Caki2 (cell line): ENCODE measurements at places on chromosomes 1 and 21.
A peak's percentile ranks its signal among the peaks of the same experiment; 100 is the strongest.

- DNase-seq, result no peak
Observed at GRCh38 chr21:44813727-44814126, 4.1 kb downstream of the SUMO3 start.

DNA sequence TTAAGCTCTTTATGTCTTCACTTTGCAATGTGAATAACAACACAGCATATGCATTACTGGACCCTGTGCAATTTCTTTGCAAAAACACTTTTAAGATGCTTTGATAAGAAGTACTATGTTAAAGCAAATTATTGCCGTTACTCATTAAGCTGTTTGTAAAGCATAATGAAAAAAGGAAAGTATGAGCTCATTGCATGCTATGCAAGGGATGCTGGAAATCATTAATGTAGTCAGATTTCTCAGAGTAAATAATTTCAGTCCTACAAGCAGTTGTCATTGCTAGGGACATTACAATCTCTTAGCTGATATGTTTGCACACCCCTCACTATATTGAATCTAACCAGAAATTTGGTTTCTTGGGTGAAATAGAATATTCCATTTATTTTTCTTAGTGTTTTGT lies 982.5 kb upstream of the ADGRL2 start:
- DNase-seq, result no peak

DNA sequence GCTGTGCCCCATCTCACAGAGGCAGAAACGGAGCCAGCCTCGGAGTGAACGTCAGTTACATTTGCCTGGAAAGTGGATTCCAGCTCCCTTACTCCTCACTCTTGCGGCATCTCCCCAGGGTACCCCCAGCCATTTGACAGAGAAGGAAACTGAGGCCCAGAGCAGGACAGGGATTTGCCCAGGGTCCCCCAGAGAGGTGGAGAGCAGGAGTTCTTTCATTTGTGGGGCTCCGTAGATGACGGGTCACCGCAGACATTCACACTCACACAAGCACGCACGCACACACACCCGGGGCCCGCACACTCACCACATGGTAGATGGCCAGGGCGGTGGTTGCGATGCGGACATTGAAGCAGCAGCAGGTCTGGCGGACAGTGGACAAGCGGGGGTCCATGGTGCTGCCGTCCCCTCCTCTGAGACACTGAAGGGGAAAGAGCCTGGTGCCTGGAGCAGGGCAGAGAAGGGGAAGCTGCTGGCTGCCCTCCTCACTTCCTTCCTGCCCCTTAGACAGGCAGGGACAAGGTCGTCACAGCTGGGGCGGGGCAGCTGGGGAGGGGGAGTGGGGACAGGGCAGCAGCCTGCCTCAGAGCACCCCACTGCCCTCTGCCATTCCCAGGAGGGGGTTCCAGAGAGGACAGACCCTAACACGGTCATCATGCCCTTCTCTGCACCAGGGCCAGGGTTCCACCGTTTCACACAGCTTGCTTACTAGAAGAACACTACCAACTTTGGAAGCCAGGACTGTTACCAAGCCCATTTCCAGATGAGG lies at the start of gene LAPTM5:
Gene LAPTM5, minus strand, starts transcription at position 423 of the 769 bp plus-strand sequence. Its CDS starts 29 bp downstream, at position 394.
- no peak for DNase-seq

GRCh38 chr1:154198756-154199562 lies 7.1 kb upstream of the TPM3 start:
- DNase-seq, result peak; percentile 47

- peak; percentile 26 for DNase-seq
Observed at GRCh38 chr1:44842862-44843655, at the start of gene PTCH2. TSS of gene PTCH2 (minus strand) at chr1:44843253. CDS start at chr1:44842932, 321 bp downstream.

- DNase-seq, result peak; percentile 53
Observed at GRCh38 chr1:224430511-224431113, 4.0 kb downstream of the WDR26 start.

GRCh38 chr1:172287208-172287607 lies 133.3 kb upstream of the C1orf105 start:
- no peak for DNase-seq

GRCh38 chr1:64851664-64852063 lies 106.8 kb downstream of the RAVER2 start:
- DNase-seq, result no peak

DNA sequence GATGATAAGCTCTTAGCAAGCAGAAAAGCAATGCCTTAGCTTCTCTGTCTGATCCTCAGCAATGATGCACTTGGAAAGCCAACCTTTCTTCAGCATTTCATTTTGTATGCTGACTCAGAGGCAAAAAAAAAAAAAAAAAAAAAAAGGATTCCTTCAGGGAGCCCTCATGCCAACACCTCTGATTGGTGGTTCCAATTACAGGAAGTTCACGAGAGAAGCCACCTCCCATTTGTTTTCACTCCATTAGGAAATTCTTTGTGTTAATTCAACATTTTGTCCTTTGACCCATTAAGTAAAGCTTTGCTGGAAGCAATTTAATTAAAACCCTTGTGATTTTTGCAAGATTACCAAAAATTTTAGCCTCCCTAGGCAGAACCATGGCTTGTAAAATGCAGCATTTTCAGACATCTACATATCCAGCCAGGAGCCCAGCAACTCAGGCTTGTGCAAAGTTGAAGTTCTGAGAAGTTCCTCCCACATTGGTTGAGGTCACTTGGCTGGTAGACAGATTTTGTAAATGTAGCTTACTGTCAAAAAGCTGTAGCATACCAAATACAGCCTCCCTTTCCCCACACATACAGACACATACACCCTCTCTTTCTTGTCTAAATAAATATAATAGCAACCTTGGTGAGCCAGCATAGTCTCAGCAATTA lies 27.1 kb upstream of the VTCN1 start:
- peak; percentile 25 for DNase-seq

DNA sequence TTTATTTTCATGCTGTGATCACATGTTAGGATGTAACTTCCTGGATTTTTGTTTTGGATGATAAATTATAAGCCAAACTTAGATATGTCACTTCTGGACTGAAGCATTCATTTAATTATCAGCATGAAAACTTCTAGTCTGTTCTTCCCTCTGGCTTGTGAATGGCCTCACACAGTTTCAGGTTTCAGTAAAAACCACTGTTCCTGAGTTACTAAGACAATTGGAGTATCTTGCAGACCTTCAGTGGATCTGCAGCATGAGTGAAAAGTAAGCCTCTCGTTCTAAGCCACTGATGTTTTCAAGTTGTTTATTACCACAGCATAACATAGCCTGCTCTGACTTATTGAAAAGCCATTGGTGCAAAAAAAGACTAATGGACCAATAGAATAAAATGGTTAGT lies 55.3 kb upstream of the RGS21 start:
- DNase-seq, result no peak

- DNase-seq, result no peak
Observed at GRCh38 chr1:192534666-192535065, 40.9 kb upstream of the RGS1 start.

GRCh38 chr1:114482585-114482984 lies 28.4 kb downstream of the TRIM33 start:
- DNase-seq, result no peak

GRCh38 chr1:153465811-153466636 lies 5.6 kb upstream of the S100A7 start:
- peak; percentile 27 for DNase-seq

- DNase-seq, result peak; percentile 19
Observed at GRCh38 chr1:25442178-25442577, 11.5 kb downstream of the MACO1 start.

GRCh38 chr1:212565571-212566305 lies 42.8 kb upstream of the ATF3 start:
- no peak for DNase-seq

DNA sequence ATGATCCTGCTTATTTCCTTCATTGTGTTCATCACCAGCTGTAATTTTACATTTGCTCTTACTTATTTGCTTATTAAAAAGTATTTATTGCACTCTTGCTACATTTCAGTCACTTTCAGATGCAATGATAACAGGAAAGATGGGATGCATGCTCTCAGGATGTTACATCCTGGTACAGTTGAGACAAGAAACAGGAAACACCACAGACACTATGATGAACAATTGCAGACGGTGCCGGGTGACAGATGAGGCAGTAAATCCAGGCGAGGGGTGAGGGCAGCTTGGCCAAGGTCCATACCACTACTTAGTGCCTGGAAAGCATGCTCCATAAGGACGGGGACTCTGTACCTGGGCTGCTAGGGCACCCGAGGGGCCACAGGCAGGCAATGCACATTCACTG lies 156.6 kb upstream of the RAB4A start:
- DNase-seq, result no peak

- DNase-seq, result peak; percentile 29
Observed at GRCh38 chr1:54996359-54996868, 2.3 kb upstream of the BSND start.

DNA sequence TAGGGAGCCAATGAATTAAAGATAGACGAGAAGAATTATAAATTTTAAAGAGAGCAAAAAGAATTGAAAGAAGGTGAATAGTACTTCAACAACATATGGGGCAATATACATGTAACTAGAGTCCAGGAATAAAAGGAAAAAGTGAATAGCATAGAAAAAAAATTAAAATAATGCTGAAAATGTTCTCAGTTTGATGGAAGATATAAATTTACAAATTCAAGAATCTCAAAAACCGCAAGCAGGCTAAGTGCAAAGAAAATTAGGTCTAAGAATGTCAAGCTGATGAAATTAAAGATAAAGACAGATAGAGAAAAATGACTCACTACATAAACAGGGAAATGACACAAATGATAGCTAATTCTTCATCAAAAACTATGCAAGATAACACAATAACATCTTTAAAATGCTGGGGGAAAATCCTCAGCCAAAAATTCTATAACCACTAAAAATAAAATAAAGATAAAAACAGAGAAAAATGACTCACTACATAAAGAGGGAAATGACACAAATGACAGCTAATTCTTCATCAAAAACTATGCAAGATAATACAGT lies 326.3 kb downstream of the TBX15 start:
- no peak for DNase-seq

DNA sequence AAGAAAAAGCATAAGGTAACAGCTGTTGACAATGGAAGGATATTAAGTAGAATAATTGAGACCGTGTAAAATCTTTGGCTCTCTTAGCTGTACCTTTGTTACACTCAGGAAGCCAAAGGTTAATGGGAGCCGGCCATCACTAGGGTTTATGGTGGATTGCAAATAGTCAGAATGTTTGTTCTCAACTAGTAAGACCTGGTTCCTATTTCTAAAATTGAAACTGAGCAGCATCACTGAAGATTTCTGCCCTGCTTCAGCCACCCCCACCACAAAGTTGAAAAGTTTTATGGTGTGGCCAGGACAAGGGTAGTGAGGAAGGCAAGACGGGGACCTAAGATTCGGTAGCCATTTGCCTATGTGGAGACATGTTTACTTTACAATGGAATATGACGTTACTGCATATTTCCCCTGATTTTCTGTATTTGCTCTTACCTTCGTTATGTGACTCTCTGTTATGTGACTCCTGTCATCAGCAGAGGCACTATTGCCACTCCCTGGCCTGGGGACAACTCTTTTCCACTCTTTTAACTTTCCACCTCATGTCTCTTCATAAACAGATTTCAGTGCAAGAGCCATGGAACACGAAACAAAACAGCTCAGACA lies 41.4 kb upstream of the KIF1B start:
- no peak for DNase-seq

DNA sequence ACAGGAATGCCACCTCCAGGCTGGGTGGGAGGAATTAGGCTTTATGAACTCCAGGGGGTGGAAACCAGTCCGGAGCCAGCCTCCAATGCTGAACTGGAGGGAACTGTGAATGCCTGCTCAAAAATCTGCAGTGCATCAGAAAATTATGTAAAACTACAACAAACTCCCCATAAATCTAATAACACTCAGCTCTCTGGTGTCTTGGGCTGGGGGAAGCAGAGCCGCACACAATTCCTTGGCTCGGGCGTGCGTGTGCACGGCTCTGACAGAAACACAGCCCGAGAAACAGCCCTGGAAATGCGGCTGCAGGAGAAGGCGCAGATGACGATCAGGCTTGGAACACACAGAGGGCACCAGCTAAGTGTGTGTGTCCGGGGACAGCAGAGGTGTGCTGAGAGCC lies 127.6 kb upstream of the VAMP3 start:
- DNase-seq, result no peak

DNA sequence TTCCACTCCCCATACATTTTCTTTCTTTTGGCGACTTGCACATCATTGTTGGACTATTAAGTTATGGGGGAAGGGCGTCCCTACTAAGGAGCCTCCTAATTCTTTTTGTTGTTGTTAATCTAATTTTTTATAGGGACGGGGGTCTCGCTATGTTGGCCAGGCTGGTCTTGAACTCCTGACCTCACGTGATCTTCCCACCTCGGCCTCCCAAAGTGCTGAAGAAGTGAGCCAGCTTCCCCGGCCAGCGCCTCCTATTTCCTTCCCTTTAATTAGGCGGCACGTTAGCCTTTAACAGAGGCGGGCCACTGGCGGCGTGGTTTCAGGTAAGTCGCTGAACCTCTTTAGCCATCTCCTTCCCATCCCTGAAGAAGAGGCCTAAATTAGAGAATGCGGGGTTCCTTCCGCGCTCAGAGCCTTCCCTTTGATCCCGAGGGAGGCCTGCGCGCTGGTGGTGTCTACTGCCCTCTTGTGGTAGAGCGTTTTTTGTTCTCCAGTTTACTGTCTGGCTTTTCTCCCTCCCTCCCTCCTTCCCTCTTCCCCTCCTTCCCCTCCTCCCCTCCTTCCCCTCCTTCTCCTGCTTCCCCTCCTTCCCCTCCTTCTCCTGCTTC lies 38.1 kb downstream of the TNFRSF9 start:
- DNase-seq, result peak; percentile 67

- DNase-seq, result no peak
Observed at GRCh38 chr1:27332536-27333281, 9.1 kb upstream of the SYTL1 start.

DNA sequence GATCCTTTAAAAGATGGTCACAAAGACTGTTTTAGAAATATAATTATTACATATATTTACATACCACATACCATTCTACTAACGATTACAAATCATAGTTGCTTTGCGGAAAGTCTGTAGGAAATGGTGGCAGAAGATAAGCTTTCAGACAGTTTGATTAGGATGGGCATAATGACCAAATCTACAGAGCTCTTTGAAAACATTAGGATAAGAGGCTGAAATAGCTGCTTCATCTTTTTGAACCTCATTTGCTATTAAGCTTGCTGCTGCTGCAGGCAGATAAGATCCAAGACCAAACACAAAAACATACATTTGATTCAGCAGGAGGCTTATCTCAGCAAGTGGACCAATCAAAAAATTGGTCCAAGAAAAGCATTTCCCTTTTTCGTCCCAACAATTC lies 47.1 kb downstream of the DDAH1 start:
- no peak for DNase-seq

- DNase-seq, result peak; percentile 73
Observed at GRCh38 chr1:74729741-74730478, 2.9 kb downstream of the CRYZ start.

GRCh38 chr1:211320980-211321379 lies 5.7 kb upstream of the TRAF5 start:
- no peak for DNase-seq

GRCh38 chr1:101006553-101006952 lies 19.0 kb downstream of the DPH5 start:
- DNase-seq, result no peak

- no peak for DNase-seq
Observed at GRCh38 chr1:39384305-39384704, 107.1 kb upstream of the BMP8A start.
